ENCODE measurements at places on chromosomes 11 and 22. TPM values are rescaled to one million over a fixed set of nuclear protein-coding genes. Genes with fewer than 3 reads are reported as not detected.

DNA sequence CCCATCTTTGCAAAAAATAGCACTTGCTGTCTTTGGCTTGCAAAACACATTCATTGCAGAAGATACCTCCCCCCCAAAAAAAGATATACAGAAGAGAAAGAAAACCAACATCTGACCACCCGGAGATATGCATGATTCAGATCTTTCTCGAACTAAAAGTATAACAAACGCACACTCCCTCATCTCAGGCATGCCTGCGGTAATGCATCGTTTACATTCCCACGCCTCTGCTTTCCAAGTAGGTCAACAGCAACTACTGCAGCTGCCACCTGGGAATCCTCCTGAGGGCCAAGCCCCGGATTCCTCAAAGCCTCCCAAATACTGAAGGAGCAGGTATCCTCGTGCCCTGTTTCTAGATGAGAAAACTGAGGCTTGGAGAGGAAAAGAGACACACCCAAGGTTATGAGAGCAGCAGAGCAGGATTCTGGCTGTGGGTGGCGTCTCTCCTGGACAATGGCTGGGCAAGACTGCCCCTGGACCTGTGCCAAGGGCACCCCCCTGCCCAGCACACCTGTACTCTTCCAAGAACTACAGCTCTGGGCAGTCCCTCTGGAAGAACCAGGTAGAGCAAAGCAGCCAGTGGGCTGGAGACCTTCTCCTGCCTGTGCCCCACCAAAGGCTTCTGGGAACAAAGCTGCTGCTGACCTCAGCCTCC lies 38.1 kb downstream of the NUP50 start:
- no peak for DNase-seq

DNA sequence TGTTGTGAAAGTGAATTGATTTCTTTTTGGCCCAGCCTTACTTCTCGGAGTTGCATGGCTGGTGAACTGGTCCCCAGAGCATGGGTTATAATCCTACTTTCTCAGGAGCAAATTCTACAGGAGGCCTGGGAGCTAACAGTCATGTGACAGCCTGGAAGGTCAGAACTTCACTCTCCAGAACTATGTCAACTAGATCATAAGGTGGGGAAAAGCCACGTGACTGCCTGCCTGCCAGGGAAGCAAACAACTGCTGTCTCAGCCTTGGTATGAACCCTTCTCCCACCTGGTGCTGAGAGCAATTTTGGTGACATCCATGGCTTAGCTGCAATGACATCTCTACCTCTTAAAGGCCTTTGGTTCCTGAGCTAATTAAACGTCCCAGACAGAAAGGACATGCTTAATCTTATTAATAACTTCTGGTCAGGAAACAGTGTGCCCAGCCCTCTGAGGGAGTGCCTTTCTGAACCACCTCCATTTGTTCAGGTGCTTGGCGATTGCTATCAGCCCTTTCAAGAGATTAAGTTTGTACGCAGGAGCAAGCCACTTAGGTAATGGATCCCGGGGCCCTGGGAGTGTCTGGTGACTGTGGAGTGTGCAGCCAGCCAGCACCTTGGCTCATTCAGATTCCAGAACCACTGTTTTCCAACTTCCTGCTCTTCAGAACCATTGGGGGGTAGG lies 1.4 kb upstream of the CREB3L1 start:
- no peak for DNase-seq

DNA sequence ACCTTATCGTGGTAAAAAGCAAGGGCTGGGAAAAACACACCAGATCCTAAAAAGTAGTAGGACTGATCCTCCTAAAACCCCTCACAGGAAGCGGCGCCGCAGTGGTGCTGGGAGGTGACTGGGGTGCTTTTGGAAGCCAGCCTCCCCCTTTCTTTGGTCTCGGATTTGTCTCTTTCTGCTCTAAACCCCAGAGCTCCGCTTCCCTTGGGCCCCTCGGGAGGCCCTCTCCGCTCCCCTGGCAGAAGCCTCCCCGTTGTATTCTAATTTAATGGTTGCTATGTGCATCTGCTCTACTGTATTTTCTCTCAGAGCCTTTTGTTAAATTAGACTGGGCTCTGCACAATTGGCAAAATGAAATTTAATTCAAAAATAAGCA lies 587.7 kb downstream of the OPCML start:
- no peak for DNase-seq

Gene OR6T1
- not detected for total RNA-seq

Gene APOBEC3B
- 44.7 TPM for total RNA-seq

Gene CDKN1C
- 1.5 TPM for total RNA-seq
